NCI-H2171 treated with DMSO at 0.1 percent for 48 hours (cell line): ENCODE measurements at places on chromosomes 12 and 14.

DNA sequence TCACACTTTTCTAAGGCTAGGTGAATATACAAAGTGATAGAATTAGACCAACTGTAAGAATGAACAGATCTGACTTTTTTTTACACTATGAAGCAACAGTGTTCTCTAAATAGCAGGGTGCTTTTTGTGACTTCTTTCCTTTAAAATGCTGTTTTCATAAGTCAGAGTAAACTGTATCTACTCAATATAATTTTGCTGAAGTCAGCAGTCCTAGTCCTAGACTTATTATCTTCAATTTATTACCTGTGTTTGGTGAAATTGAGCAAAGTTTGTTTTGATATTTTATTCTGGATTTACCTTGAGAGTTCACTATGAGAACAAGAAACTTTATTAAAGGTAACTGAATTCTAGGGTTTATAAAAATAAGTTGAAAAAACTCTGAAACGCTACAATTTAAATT, 651.3 kb upstream of the MIS18BP1 start:
- DNase-seq = no peak

DNA sequence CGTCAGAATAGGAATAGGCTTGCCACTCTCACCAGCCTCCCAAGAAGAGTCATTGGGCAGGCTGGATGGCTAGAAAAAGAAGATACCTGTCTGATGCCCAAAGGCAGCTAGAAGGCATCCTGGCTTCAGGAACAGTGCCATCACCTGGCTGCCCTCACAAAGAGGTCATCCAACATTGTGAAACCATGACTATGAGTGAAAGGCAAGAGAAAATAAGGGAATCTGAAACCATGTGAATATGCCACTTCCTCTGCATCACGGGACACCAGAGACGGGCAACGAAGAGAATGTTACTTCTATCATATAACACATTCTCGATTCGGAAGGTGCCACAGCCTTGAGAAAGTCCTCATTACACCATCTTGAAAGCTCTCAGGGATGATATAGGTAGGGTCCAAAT, 182.0 kb downstream of the DAD1 start:
- no peak for DNase-seq

DNA sequence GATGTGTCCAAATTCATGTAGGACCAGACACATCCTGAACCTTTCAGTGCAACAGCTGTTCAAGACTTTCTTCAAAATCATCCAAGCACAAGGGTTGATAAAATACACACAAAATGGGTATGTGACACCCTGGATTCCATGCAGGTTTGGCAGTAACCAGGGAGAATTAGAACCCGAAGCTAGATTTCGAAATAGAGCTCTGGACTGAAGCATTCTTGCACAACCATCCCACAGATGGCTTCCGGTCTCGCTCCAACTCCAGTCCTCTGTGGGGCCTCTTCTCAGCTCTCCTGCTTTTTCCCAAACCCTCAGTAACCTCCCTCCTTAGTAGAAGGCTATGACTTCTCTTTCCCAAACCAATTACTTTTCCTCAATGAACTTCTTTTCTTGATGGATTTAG, 171.3 kb downstream of the TTC7B start:
- DNase-seq = no peak

GRCh38 chr12:117603316-117604113, 242.1 kb upstream of the NOS1 start:
- peak; percentile 8 for DNase-seq

DNA sequence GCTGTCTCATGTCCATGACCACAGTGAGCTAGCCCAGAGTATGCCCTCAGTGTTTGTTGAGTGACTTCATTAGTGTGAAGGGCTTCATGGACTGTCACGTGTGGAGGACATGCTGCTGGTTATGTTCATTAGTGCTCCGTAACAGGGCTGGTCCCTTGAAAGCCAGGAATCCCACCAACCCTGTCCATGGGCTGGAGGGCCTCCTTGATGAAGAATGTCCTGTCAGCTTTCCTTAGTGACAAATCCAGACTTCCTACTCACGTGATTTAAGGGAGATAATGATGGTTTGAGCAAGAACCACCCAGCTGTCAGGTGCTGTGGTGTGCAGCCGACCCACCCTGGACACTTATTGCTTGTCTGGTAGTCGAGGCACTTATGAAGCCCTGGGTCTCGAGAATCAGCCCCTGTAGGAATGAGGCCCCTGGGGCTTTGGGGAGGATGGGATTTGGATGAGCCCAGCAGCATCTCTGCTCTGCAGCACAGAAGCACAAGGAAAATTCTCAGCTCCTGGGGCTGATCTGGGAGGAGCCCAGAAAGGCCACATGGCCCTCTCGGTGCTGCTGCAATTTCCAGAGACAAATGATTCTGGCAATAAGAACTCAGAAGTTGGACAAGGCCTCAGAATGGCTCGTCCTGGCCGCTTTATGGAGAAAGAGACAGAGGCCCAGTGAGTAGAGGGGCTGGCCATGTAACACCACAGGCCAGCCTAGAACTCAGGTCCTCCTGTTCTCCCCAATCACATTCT, 37.2 kb upstream of the FAM181A start:
- DNase-seq = no peak

GRCh38 chr12:47779943-47780504, 7.0 kb downstream of the SLC48A1 start:
- DNase-seq = no peak

GRCh38 chr12:51293696-51294095, 23.5 kb upstream of the SMAGP start:
- DNase-seq = no peak

GRCh38 chr14:77024171-77024691, 4.3 kb downstream of the IRF2BPL start:
- no peak for DNase-seq

DNA sequence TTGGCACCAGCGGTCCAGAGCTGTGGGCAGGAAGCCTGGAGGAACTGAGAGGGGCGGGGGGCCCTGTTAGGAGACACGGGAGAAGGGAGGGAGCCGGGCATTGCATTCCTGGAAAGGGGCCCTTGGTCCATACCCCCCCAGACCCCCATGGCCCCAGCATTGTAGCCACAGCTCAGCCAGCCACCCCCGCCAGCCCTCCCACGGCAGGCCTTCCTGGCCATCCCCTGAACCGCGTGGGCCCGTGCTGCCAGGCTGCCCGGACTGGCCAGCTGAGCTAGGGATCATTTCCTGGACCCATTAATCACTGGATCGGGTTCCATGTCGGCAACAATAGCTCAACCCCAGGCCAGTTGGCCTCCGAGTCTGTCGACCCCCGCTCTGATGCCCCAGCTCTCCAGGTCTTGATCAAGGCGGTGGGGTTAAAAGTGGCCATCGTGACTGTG, 39.8 kb upstream of the DIO3 start:
- no peak for DNase-seq

GRCh38 chr12:88986056-88986455, 366.2 kb downstream of the DUSP6 start:
- no peak for DNase-seq

DNA sequence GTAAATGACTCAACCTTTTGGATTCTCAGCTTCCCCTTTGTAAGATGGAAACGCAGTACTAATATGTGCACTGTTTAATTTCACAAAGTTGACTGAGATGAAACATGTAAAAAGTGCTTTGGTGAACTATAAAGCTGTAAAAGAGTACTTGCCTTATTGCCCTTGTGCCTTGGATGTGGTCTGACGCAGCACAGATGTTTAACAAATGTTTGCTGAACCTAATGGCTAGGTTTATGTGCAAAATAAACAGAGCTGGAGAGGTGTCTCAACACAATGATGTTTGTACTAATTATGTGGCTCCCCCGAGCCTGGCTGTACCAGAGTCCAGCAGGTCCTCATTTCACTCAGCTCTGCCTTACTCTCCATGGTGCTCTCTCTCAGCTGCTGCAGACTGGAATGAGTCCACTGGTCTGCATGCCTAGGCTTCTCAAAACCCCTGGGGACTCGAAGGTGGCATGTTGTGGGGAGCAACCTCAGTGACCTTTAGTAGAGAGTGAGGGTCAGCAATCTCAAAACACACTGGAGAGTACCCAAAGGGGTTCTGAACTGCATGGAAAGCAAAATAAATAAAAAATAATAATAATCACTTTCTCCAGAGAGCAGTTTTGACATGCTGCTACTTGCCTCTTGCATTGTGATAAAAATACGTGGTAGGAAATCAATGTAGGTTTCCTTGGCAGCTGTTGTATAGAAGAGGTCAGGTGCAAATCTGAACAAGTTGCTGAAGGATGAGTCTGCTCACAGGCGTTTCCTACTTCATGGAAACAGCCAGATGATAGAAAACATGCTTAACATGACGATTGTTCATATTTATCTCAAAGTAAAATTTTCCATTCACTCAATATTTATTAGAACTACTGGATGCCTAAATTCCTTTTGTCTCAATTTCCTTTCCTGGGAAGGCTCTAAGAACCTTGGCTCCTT, 8.5 kb upstream of the AMIGO2 start:
- no peak for DNase-seq

DNA sequence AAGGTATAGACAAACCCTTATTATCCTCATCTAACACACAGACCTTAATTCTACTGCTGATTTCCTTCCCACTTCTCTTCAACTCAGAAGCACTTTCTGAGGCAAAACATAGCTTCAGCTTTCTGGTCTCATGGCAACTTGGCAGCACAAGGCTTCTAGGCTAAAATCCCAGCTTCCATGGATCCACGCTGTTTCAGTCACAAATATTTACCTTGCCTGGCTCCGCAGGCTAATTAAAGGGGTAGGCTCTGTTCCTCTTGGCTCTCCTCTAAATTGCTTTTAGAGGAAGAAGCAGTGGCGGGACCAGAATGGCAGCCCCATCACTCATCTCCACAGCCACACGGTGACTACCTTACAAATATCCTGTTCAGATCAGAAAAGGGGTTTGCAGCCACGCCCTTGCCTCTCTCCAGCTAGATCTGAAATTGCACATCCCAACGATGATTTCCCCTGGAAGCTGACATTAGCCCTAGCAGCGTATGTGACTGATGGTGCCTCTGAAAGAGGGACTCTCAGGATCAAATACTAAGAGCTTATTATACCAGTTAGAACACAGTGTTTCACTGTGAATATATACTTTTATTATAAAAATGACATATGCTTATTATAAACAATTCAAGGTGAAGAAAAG, 221.5 kb upstream of the NUDT4 start:
- DNase-seq = no peak

DNA sequence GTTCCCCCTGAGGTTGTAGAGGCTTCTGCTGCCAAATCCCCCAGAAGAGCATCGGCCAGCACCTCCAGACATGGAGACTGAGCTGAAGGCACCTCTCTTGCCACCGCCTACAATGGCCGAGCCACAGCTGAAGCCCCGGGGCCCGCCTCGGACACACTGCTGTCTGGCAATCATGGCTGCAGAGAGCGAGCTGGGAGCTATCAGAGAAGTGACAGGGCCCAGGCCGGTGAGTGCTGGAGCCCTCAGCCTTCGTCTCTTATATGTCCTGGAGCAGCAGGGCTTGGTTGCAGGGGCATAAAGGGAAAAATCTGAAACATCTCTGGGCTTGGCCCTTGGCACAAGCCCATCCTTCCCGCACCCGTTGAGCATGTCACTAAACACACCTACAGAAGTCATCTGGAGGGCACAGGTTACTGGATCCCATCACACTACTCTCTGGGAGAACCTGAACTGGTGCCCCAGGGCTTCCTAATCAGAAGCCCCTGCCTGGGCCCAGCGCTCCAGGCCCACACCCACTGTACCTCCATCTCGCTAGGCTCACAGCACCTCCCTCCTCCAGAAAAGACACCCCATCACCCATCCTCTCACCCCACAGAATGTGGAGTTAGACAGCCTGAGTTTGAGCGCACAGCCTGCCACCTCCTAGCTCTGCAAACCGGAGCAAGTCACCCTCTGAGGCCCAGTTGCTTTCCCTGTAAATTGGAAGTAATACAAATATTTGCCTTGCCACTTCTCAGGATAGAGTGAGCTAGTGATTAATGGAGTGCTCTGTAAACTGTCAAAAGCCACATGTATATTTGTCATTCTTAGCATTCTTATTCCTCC, at the start of gene KRT4:
TSS of gene KRT4 (minus strand) at position 232 of the 825 bp plus-strand sequence. CDS start at position 174, 58 bp downstream.
- DNase-seq = no peak

- DNase-seq = peak; percentile 60
These were observed 25.9 kb upstream of the BDKRB2 start for GRCh38 chr14:96178461-96179321.

GRCh38 chr12:14892726-14893505, 7.3 kb upstream of the MGP start:
- DNase-seq = no peak

DNA sequence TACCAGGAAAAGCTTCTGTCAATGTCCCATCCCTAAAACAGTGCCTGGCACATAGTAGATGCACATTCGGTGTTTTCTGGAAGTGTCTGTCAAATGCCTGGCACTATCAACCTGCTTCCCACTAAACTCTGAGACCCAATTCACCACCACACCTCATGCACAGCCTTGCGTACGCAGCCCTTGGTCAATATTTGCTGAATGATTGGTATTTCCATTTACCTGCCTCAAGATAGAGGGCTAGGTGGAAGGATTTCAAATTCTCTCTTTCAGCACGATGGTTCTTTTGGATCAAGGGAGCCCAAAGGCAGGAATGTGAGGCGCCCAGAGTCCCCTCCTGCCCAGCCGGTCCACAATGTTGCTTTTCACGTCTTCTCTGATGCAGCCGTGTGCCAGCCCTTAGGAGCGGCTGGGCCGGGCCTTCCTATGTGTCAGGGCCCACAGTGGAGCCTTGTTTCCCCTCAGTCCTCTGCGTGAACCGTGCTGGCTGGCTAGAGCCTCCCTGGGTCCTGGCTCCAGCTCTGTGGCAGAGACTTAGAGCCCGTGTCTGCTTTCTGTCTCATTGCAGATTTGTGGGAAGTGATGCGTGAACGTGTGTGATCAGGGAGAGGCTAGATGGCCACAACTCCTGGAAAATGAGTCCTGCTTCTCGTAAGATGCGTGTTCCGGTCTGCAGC, 99.9 kb upstream of the RFLNA start:
- DNase-seq = no peak

DNA sequence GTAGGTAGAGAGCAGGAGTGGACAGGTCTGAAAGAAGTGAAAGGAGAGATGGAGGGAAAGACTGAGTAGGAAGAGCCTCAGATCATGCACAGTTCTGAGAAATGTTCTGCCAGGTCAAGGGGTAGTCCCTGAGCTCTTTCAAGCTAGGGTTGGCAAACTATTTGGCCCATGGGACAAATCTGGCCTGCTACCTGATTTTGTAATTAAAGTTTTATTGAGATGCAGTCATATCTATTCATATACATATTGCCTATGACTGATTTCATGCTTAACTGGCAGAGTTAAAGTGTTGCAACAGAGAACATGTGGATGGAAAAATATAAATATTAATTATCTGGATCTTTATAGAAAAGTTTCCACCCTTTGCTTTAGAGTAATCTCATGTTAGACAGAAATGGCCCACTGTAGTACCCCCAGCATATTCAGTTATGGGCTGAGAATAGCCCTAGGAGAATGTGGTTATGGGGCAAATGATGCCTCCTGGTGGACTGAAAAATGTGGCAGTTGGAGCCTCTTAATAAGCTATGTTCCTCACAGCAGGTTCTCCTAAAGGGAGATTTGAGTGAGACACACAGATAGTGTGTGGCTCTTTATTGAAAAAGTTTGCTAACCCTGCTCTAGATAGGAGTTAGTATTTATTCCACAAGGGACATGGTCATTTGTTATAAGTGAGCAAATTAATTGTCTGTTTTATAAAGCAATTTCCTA, 476.9 kb downstream of the LRIG3 start:
- DNase-seq = no peak
